ENCODE measurements at places on chromosomes 6 and 20. TPM values are rescaled to one million over a fixed set of nuclear protein-coding genes. Genes with fewer than 3 reads are reported as not detected.

Gene GNMT
- 2.6 TPM for total RNA-seq

GRCh38 chr20:24915440-24915839 is 33.6 kb upstream of the CST7 start:
- no peak for DNase-seq

DNA sequence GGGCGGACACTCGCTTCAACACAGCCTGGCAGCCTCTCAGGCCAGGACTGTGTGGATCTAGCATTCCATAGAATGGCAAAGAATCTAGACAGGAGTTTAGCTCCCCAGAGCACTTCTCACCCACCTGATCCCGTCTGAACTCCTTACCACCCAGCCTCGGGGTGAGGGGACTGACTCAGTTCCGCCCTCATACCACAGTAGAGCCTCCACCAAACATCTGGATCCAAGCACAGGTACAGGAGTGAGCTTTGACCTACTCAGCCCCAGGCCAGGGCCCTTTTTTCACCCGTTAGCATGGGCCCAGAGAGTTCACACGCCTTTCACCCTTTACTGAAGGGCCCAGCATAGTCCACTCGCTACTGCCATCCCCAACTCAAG is 715 bp downstream of the PSMF1 start:
- DNase-seq = no peak

- no peak for DNase-seq
Measured at GRCh38 chr20:7980332-7981046, 39.1 kb downstream of the TMX4 start.

DNA sequence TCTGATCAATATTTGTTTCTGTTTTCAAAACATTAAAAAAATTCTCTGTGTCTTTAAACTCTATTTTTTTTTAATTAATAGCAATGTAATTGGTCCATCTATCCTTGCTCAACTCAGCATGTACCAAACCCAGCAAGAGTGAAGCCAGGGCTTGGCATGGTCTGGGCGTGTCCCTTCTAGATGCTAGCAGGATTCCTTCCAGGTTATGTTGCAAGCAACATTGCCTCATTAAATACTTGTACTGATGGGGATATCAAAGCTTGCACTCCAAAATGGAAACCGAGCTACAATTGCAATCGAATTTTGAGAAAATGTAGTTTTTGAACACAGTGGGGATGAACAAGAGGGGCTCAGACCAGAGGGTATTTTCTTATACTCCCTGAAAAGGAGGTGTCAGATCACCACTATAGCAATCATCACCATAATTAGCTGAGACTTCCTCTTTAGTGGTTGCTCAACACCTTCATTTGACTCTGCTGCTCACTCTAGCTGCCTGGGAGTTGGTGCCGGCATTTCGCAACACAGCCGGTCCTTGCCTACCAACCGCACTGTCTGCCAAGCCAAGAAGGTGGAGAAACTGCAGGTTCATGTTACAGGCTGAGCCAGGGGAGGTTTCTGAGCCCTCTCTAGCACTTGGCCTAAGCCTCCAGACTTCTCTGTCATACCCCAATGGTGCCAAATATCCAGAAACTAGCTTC is 67.8 kb upstream of the RALGAPA2 start:
- peak; percentile 9 for DNase-seq

Gene KHDC1L
- not detected for total RNA-seq

DNA sequence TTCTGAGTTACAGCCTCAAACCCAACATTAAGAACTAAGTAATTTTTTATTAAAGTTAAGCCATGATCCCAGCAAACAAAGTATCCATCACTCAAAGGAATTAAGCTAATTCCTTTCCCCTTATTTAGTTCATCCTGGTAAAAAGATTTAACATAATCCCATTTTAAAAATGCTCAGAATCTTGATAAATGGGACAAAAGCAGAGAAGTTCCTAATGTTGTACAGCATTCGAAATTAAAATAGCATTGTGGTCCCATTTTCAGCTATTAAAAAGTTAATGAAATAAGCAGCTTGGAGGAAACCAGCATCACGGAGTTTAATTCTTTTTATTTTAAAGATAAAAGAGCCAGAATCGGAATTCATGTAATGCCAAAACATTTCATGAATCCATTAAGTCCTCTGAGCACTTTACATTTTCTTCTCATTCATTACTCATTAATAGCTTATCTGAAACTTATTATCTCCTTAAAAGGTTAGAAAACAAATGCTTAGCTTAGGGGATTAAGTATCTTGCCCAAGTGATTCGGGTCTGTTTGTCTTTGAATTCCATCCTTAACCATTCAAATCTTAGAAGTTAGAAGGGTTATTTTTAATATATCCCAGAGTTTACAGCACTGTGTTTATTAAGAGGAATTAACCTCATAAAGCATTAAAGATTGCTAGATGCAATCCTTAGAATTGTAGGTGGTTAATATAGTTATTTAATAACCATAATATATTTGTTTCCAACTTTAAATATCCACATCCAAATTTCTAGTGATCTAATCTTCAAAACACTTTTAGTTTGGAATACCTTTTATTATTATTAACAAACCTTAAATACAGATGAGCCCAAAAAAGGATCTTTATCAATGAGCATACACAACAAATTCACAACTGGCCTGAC is 11.2 kb downstream of the RBM39 start:
- DNase-seq = no peak

Gene TMEM217
- total RNA-seq = 0.75 TPM

Gene GPLD1
- 1.3 TPM for total RNA-seq
